ENCODE measurements at places on chromosomes 11 and 22.

GRCh38 chr11:61571337-61571736 lies 9.5 kb downstream of the SYT7 start:
- no peak for DNase-seq

GRCh38 chr11:26199331-26200095 lies 132.4 kb upstream of the ANO3 start:
- DNase-seq = no peak

GRCh38 chr22:19728836-19729235 lies 5.5 kb downstream of the GP1BB start:
- no peak for DNase-seq

- DNase-seq = no peak
Observed at GRCh38 chr22:48098921-48099245, 1336.4 kb downstream of the TBC1D22A start.

- no peak for DNase-seq
Observed at GRCh38 chr11:134417871-134418840, 6.1 kb upstream of the B3GAT1 start.
